ENCODE measurements at places on chromosomes 11 and 22.

DNA sequence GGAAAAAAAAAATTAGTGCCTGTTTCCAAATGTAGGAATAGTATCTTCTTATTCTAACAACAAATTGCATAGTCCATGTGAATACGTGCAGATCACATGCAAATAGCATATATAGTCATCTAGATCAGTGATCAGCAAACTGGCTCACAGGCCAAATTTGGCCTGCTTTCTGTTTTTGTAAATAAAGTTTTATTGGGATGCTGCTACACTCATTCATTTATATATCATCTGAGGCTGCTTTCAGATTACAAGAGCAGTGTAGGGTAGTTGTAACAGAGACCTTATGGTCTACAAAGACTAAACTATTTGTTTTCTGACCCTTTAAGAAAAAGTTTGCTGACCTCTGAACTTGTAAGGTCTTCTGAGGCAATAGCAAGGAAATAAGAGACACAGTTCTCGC lies 65.6 kb downstream of the SFI1 start:
- DNase-seq: no peak

DNA sequence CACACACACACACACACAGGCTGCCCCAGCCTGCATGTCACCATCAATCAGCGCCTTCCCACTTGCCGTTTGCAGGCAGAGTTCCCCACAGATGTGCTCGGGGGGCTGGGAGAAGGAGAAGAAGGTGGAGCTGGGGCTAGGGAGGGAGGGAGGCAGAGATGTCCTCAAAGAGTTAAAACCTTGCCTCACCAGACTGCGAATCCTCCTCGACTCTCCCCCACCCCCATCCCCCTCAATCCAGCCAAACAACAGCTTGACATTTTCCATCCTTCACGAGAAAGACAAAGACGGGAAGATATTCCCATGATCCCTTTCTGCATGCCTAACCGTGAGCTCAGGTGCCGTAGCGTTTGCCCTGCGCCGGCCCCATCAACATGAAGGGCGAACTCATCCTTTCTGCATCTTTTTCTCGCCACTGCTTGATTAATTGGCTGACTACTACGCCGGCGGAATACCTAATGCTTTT lies 365.5 kb downstream of the MIAT start:
- no peak for DNase-seq

GRCh38 chr22:26894766-26895485 lies 237.5 kb downstream of the MIAT start:
- DNase-seq: no peak

DNA sequence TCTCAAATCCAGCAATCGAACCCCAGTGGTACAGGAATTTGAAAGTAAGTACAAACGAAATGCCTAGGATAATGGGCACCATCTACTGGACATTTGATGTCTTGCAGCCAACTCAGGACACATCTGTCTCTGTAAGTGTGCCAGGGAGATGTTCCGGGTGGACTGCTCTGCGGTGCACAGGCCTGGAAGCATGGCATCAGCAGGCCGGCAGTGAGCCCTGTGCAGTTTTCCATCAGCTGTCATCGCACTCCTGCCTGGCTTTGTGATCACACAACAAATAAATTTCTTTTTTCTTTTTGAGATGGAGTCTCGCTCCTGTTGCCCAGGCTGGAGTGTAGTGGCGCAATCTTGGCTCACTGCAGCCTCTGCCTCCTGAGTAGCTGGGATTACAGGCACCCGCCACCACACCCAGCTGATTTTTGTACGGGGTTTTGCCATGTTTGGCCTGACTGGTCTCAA lies 71.0 kb downstream of the JAM3 start:
- DNase-seq: no peak

DNA sequence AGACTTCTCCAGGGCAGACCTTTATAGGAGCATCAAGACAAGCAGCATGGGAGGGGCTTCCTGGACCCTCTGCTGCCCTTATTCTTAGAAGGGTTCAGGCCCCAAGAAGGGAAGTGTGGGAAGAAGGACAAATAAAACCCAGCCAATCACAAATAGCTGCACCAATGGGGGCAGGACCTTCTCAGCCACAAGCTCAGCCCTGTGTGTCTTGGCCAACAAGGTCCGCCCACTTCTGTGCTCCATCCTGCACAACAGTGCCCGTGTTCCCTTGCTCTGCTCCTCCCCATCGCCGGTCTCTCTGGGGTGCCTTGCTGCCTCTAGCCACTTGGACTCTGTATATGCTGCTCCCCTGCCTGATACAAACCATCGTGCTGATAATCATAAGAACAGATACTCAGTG lies 86.1 kb downstream of the NAT10 start:
- no peak for DNase-seq

GRCh38 chr11:11806586-11806985 lies 35.2 kb upstream of the USP47 start:
- DNase-seq: no peak

GRCh38 chr22:37330200-37331033 lies 48.1 kb downstream of the CYTH4 start:
- no peak for DNase-seq

DNA sequence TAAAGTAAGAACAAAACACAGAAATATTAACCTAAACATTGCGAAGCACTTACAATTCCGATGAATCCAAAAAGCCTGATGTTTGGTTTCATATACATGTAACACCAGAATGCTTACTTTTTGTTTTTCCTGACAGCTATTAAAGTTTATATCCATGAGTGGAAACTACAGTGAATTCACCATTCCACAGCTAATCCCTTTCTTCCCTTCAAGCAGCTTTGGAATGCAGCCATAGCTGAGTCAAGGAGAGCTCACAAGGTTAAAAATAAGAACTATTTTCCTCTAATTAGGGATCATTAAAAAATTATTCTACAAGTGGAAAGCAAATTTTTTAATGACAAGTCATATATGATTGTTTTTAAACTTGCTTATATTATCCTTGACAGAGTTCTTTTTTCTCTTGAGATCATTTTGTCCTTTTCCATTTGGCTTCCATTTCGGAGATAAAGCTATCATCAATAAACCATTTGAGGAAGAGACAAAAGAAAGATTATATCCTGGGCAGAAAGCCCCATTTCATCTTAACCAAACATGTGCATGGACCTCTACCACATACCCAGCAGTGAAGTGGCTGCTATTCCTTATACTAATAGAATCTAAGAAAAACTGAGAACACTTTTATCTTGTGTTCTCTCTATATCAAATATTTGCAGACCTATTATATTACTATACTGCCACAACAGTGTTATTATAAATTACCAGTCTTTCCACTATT lies 19.7 kb upstream of the FIBIN start:
- DNase-seq: no peak

DNA sequence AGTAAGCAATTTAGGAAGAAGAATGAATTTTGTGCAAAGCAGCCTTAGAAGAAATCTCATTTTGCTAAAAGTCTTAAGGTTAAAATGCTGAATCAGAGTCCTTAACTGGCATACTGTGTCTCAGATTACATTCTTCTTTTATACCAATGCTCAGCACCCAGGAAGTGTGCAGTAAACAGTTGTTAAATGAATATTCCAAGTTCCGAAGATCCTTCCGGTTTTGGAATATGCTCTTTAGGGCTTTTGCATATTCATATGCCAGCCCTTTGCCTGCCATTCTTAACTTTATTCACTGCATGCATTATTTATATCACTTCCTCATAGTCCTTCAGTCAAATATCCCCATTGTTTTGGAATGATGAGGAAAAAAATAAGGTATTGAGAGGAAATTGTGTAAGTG lies 242.0 kb downstream of the DDX10 start:
- no peak for DNase-seq

DNA sequence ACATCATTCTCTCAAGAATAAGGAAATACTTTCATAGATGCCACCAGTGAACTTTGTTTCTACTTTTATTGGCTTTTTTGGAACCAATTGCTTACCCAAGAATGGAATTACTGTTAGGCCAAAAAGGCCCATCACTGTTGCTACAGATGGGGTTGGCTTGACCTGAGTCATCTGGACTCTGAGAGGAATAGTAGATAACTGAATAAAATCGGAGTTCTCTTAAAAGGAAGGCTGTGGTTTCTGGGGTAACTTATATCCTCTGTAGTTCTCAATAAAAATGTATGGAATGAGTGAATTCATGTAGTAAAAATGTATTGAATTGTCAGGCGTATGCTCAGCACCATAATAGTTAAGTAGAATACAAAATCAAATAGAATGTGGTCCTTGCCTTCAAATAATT lies 56.6 kb downstream of the ARHGEF12 start:
- no peak for DNase-seq

DNA sequence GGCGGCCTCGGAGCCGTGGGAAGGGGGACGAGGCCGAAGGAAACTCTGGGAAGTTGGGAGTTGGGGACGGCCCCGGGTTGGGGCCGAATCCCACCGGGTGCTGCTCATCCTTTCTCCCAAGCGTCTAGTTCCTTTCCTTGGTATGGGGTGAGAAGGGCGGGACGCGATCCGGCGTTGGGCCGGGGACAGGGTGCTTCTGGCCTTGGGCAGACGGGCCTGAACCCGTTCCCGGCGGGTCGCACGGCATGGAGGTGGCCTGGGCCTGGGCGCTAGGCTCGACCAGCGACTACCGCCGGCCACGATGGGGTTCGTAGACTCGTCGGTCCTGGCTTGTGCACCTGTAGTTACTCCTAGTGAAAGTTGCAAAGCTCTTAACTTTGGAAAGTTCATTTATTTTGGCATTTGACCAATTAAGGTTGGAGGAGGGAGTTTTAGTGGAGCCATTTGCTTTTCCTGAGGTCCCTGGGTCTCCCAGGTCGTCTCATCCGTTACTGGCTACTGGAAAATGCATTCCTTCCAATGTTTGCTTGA lies 1.0 kb downstream of the SYT9 start:
- no peak for DNase-seq

GRCh38 chr11:44607987-44608386 lies 42.5 kb downstream of the CD82 start:
- DNase-seq: no peak

GRCh38 chr22:29200901-29201300 lies 4.8 kb upstream of the EMID1 start:
- no peak for DNase-seq

GRCh38 chr22:24105013-24105360 lies 76.3 kb upstream of the SUSD2 start:
- DNase-seq: no peak

- no peak for DNase-seq
Observed at GRCh38 chr22:49586873-49587272, 240.8 kb downstream of the BRD1 start.

- peak; percentile 43 for DNase-seq
Observed at GRCh38 chr22:22810018-22810427, 77.6 kb upstream of the IGLL5 start.

DNA sequence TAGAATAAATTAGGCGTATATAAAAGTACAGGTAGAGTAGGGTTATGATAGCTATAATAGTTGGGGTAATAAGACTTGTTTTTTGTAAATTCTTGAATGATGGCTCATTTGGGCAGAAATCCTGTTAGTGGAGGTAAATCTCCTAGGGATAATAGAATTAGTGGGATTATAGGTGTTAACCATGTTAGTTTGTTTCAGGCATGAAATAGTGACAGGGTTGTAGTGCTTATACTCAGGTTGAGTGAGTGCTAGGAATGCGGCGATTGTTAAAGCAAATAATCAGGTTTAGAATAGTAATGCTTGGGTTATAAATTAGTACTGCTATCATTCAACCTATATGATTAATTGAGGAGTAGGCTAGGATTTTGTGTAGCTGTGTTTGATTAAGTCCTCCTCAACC lies 297.1 kb downstream of the DYNC2H1 start:
- no peak for DNase-seq

GRCh38 chr11:79942646-79943045 lies 501.8 kb upstream of the TENM4 start:
- no peak for DNase-seq

GRCh38 chr11:135004495-135004894 lies 592.5 kb upstream of the B3GAT1 start:
- DNase-seq: no peak

- DNase-seq: no peak
Observed at GRCh38 chr11:70577258-70577603, 178.9 kb downstream of the CTTN start.

GRCh38 chr11:11884774-11885481 lies 43.2 kb downstream of the USP47 start:
- no peak for DNase-seq

DNA sequence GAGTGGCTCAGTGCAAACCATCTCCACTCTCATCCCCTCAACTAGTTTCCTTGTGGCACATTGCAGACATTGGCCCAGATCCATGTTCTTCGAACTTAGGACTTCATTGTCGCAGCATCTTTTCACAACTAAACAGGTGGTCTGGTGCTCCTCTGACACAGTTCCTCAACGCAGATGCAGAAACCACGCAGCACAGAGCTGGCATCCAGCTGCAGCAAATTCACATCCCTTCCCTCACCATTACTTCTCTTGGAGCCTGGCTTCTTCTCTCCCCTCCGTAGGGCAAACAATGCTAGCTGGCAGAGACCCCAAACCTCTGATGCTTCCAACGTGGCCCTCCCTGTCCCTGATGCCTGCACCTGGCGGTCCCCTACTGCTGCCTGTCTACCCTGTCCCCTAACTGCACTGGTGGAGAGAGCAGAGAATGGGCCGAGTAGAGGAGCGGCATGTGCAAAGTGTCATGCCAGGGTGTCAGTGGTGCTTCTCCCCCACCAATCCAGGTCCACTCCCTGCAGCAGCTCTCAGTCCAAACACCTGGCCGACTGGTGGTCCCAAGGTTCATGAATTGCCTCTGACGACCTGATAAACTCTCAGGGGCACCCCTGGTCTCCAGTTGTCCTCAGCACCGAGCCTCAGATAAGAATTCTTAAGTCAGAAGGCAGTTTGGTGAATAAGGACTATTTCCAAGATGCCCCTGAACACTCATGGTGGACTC lies 18.1 kb downstream of the TMPRSS13 start:
- DNase-seq: no peak

DNA sequence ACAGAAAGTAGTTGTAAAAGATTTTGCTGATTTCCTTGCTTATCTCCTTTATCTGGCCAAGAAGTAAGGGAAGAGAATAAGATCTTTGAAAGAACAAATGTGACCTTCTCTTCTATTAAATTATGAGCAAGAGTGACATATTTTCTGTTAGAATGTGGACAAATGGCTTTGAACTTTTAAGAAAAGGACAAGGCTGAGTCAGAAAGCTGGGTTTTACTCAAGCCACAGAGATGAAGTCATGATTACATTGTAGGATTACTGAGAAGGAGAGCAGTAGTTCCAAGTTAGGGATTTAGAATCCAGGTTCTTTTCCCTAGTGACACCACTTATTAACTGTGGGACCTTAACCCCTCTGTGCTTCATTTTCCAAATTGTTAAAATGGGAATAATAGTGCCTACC lies 13.5 kb downstream of the CCDC90B start:
- no peak for DNase-seq

GRCh38 chr11:66328031-66328301 lies 8.3 kb downstream of the RIN1 start:
- DNase-seq: no peak

DNA sequence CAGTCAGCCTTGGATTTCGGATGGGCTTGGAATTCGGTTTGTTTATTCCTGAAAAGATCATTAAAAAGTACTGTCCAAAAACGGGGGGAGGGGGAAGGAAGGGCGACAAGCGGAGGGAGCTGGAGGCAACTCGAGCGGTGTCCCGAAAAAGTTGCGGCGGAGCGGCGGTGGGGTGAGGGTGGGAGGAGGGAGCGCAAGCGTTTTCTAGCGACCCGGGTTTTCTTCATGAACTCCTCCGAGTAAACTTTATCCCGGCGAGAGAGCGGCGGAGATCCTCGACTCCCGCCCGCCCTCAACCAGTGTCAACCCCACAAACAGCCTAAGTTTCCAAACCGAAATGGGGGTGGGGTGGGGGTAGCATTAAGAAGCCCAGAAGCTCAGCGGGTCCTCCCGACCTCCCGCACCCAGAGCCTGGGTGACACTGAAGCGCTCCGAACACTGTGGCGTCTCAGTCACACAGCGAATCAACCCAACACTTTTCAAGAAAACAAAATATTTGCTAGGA lies 133.0 kb upstream of the C11orf58 start:
- DNase-seq: no peak

- no peak for DNase-seq
Observed at GRCh38 chr22:37488337-37489135, 2.4 kb upstream of the MFNG start.

Measured in stimulated activated CD4-positive, alpha-beta T cell treated with anti-CD3 and anti-CD28 coated beads, TNF-alpha, amount 100 ng/mL, for 1 hour (primary cell).